ENCODE measurements at places on chromosomes 3 and 15. TPM values are rescaled to one million over a fixed set of nuclear protein-coding genes. Genes with fewer than 3 reads are reported as not detected.

BFSP2 gene
- total RNA-seq, result not detected

ADAMTS9 gene
- total RNA-seq, result 10.1 TPM

TMPRSS7 gene
- 0.40 TPM for total RNA-seq

NRROS gene
- total RNA-seq, result 0.95 TPM

SLC38A3 gene
- 1.5 TPM for total RNA-seq

BDH1 gene
- 40.7 TPM for total RNA-seq

THRB gene
- total RNA-seq, result 16.6 TPM

KBTBD13 gene
- not detected for total RNA-seq

DNA sequence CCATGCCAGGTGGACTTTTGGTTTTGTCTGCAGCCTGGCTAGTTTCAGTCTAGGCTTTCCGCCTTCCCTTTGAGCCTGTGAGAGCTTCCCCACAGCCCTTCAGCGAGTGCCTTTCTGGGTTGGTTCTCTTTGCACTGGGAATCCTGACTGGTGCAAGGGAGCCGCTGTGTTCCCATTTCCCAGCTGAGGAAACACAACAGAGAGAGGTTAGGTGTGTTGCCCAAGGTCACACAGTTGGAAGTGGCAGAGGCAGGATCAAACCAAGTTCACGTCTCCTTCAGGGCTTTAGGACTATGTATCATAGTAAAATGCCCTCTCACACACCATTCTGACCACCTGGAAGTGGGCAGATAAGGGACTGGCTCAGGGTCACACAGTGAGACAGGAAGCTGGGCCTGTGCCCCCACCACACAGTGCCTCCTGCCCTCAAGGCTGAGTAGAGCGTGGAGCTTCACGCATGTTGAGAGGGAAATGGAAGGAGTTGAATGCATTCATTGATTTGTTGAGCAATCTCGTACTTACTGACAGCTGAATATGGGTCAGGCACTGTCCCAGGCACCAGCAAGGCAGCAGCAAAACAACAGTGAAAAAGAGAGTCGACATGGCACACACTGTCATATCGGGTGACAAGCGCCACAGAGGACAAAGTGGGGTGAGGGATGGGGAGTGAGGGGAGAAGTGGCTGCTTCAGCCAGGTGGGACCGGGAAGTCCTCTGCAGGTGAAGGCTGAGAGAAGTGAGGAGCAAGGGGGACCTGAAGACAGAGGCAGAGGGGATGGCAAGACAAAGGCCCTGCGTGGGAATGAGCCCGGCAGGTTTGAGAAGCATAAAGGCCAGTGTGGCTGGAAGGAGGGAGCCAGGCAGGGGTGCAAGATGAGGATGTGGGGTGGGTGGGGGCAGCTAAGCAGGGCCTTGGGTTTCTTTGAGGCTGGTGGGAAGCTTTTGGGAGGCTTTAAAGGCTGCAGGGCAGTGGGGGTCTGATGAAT is 12.3 kb upstream of the ANPEP start:
- H3K4me1 ChIP-seq, result peaks cover 44% of the 10 kb centered on the region
- no peak overlapping the region for H3K4me3 ChIP-seq
- H3K27me3 ChIP-seq, result no peaks in the 10 kb centered on the region
- H3K36me3 ChIP-seq, result no peaks in the 10 kb centered on the region
- no peak overlapping the region for H3K27ac ChIP-seq
- DNase-seq, result no peak

- H3K4me1 ChIP-seq, result no peaks in the 10 kb centered on the region
- H3K27ac ChIP-seq, result peak overlapping the region; percentile 66
- H3K27me3 ChIP-seq, result no peaks in the 10 kb centered on the region
- H3K4me3 ChIP-seq, result no peak overlapping the region
- DNase-seq, result no peak
- H3K36me3 ChIP-seq, result no peaks in the 10 kb centered on the region
Observed at GRCh38 chr3:54527953-54528352, 399.9 kb downstream of the LRTM1 start.

- H3K27me3 ChIP-seq, result no peaks in the 10 kb centered on the region
- DNase-seq, result no peak
- no peak overlapping the region for H3K4me3 ChIP-seq
- H3K4me1 ChIP-seq, result no peaks in the 10 kb centered on the region
Observed at GRCh38 chr15:71186267-71186666, 71.0 kb downstream of the THSD4 start.

- peaks cover 3% of the 10 kb centered on the region for H3K4me1 ChIP-seq
- H3K36me3 ChIP-seq, result no peaks in the 10 kb centered on the region
Observed at GRCh38 chr3:69881051-69881450, 118.5 kb upstream of the SAMMSON start.

- H3K4me3 ChIP-seq, result no peak overlapping the region
- H3K4me1 ChIP-seq, result peaks cover 2% of the 10 kb centered on the region
- H3K36me3 ChIP-seq, result peaks cover 38% of the 10 kb centered on the region
- no peak overlapping the region for H3K27ac ChIP-seq
- H3K27me3 ChIP-seq, result no peaks in the 10 kb centered on the region
Observed at GRCh38 chr3:31620656-31621055, 87.9 kb downstream of the STT3B start.
